ENCODE measurements at places on chromosomes 7 and 10.
A peak's percentile ranks its signal among the peaks of the same experiment; 100 is the strongest.

GRCh38 chr10:87765666-87766376 is 52.2 kb downstream of the ATAD1 start:
- DNase-seq, result no peak

DNA sequence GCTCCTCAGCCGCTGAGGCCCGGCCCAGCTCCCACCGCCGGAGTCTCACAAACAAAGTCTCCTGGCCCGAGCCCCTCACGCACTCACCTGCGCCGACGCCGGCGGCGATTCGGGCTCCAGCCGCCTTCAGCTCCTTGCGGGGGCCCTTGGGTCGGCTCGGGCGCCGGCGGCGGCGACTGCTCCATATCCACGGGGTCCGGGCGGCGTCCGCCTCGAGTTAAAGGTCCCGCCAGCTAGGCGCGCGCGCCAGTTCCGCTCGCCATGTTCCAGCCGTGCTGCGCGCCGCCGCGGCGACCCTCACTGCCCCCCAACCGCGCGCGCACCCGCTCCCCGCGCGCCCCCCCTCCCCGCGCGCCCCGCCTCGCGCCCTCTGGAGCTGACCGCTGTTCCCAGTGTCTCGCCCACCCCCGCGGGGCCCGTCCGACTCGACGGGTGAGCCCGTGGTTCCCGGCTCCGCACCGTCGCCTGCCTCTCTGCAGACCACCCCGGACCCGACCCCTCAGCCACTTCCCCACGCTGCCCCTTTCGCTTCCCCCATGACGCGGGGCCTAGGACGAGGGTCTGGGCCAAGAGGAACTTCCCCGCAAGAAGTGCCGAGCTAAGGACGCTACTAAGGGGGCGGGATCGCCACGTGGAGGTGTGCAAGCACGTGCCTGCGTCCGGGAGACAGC is 396.1 kb downstream of the ZNF33B start:
- no peak for DNase-seq

GRCh38 chr7:151351027-151351426 is 9.4 kb downstream of the NUB1 start:
- DNase-seq, result no peak

- DNase-seq, result no peak
These were observed 346.7 kb downstream of the CCSER2 start for GRCh38 chr10:84675060-84675459.

DNA sequence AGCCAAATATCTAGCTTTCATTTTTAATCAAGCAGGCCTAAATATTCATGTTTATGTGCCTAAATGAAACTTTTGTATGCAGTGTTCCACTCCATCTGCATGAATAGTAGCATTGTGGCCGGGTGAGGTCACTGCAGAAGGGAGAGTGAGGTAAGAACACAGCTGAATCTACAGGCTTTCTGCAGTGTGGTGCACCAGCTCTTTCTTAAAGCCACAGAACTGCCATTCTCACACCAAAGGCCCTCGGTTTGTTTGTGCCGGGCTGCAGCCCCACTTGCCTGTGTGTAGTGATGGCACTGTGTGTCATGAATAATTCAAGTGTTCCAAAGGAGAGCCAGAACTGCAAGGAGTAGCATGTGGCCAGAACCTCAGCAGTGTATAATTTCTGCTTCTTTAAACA is 204.1 kb downstream of the TRIL start:
- DNase-seq, result peak; percentile 95

All from dorsolateral prefrontal cortex (tissue), 122 donors.